ENCODE measurements at places on chromosomes 7 and 10.
A peak's percentile ranks its signal among the peaks of the same experiment; 100 is the strongest.

GRCh38 chr7:29043576-29043975, 85.4 kb upstream of the TRIL start:
- no peak for DNase-seq

GRCh38 chr10:80410122-80410521, 1.8 kb downstream of the PRXL2A start:
- DNase-seq = no peak

GRCh38 chr7:106100863-106101629, 11.1 kb downstream of the SYPL1 start:
- DNase-seq = no peak

DNA sequence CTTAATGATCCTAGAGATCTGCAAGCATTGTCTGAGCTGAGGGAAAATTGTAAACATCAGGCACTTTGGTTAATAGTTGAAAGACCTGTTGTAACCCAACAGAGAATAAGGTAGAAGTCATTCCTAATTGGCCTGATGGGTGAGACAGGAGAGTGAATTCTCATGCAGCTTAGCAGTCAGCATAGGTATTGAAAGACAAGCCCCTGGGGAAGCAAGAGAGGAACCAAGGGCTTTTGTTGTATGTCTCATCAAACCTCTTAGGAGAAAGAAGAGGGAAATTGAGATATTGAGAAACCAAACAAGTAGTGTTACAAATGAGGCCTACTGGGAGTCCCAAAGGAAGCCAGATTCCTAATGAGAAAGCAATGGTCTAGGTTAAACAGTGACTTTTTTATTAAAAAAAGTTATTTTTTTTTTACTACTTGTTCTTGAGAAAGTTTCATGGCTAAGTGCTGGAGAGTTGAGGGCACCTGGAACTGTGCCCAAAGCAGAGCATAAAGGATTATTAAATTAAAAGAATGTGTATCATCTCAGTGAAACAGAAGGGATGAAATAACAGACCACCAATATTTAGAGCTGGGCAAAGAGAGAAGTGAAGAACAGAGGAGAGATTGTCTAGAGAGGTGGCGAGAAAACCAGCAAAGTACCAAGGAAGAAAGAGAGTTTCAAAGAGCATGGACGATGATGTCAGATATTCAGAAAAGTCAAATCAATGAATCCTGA, 168.9 kb downstream of the CDK14 start:
- no peak for DNase-seq

DNA sequence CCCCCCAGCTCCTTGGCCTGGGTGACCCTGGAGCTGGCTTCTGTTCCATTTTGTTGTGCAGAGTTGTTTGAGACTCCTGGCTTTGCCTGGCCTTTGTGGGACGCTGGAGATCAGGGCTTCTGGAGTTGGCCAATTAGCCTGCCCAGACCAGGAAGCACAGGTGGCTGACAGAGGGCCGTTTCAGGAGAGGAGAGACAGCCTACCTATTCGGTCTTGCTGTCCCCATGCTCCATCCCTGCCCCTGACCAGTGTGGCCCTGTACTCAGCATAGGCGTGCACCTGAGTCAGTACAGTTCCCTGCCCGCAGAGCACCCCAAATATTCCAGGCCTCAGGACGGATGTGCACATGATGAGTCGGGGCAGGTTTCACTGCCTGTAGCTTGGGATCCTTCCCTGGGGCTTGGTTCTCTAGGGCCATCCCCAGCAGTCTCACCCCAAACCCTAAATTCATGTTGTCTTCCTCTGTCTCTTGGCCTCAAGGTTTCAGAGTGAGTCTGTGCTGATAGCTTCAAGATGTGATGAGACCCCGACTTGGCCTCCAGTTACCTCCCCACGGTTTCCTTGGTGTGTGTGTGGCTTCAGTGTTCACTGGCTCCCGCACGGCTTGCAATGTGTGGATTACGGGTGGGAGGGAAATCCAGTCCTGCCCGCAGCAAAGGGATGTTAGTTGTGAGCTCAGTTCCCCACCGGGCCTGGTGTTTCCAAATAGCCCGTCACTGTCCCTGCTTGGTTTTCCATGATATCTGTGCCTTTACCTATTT, 44.7 kb downstream of the HTRA1 start:
- DNase-seq = no peak

GRCh38 chr10:45180946-45181875, 134.2 kb downstream of the OR13A1 start:
- DNase-seq = no peak

- no peak for DNase-seq
Observed at GRCh38 chr10:6640433-6641040, 60.5 kb upstream of the PRKCQ start.

GRCh38 chr7:45294559-45294958, 137.0 kb downstream of the RAMP3 start:
- DNase-seq = no peak

DNA sequence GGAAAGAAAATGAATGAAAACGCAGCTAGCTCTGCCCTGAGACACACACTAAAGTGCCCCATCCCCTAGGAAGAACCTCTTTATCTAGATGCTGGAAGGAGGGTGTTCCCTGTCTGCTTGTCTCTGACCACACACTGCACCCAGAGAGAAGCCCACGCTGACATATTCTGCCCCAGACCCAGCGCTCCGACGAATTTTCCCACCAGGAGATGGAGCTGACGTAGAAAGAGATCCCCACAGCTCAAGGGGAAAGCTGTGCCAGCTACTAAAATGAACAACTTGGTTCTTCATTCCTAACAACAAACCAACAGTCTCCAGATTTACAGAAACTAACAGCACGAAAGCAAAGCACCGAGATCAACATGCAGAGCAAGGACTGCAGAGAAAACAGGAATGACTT, 73.3 kb downstream of the KIAA1549 start:
- no peak for DNase-seq

DNA sequence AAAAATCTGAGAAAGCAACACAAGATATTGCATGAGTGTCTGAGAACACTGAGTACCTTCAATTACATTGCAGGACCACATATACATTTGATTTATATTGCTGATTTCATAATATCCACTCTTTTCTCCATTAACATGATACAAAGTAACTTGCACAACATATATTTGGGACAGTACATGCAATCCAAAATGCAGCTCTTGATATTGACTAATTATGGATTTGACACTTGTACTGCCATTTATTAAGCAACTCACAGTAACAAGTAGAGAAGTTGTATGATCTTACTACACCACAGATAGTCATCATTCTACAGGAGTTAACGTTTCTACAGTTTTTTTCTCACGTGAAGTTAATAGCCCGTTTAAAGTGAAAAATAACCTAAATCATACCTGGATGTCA, 46.7 kb downstream of the USP6NL start:
- no peak for DNase-seq

- no peak for DNase-seq
Observed at GRCh38 chr7:102935450-102936115, 22.8 kb downstream of the LRRC17 start.

DNA sequence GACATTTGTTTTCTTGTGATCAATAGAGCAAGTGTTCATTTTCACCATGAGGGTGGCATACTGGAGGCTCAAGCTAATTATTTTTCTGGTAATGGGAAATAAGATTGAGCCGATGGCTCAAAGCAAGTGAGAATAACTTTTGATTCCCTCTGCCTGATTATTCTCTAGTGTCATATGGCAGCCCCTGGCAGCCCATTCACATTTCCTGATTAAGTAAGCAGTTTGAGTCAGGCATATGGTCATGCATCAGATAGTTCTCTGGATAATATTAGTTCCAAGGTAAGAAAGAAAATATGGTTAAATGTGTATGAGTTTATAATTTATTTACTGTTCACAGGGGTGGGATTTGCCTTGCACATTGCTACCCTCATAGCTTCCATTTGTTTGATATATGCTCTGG, 109.2 kb downstream of the DYNC1I1 start:
- DNase-seq = no peak

DNA sequence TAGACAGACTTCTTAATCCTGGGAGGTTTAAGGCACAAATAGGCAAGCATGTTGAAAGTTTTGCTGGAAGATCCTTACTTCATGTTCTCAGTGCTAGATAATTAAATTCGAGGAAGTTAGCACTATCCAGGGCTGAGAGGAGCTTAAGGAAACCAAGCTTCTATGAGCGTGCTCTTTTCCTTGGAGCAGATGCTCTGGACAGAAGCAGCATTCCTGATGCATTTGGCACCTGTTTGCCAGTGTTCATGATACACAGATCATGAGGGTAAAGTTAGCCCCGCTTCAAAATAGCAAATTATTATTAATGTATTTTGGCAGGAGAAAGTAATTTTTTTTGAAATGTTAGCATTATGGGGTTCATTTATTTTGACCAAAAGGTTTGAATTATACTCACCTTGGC, 9.4 kb downstream of the HDAC9 start:
- no peak for DNase-seq

GRCh38 chr10:34254596-34254995, 560.5 kb downstream of the PARD3 start:
- DNase-seq = peak; percentile 29

GRCh38 chr10:27525819-27526218, 21.7 kb downstream of the RAB18 start:
- DNase-seq = no peak

GRCh38 chr7:150432915-150433892, 17.2 kb upstream of the GIMAP8 start:
- DNase-seq = no peak

- DNase-seq = no peak
Observed at GRCh38 chr7:127995156-127995880, 35.9 kb downstream of the LRRC4 start.

GRCh38 chr7:70552141-70552540, 579.8 kb upstream of the GALNT17 start:
- no peak for DNase-seq

DNA sequence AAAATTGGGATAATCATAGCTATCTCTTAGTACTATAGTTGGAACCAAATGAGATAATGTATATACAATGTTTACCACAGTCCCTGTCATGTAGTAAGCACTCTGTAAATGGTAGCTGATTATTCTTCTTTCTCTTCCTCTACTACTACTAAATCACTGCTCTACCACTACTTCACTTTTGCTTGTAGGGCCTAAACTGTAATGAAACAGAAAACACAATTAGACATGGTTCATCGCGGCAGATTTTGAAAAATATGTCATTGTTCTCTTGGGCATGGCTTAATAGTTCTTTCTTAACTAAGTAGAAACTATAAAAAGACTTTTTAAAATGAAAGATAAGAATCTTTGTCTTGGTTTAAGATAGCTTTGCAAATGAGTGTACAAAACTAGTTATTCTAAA, 34.9 kb downstream of the R3HCC1L start:
- no peak for DNase-seq

GRCh38 chr10:117197189-117197588, at the start of gene KCNK18:
Gene KCNK18 (plus strand): TSS chr10:117197489. CDS start chr10:117197489, 0 bp downstream.
- DNase-seq = no peak

DNA sequence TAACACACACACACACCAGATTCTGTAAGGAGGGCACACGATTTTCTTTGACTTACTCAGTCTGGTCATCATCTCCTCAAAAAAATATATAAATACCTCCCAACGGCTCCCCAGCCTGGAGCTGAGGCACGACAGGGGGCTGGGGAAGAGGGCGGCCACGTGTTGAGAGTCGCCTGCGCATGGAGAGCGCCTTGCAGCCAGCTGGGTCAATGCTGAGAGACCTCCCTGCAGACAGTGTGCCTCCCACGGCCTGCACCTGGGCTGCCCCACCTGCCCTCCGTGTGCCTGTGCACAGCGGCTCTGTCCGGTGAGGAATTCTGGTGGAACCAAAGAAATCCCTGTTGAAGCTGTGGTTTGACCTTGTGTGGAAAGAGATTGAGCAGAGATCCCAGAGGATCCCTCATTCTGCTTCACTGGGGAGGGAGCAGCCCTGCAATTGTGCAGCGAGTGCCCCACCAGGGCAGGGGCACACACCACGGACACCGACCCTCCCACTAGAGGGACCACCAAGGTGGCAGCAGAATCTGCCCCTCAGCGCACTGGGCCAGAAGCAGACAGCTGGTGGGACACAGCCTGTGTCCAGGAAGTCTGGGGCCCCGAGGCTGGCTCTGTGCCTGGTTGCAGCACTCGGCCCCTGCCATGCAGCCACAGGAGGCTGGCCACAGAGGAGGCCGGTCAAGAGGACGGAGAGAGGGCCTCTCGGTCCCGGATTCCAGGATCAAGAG, 150.5 kb upstream of the PPP2R2D start:
- no peak for DNase-seq

DNA sequence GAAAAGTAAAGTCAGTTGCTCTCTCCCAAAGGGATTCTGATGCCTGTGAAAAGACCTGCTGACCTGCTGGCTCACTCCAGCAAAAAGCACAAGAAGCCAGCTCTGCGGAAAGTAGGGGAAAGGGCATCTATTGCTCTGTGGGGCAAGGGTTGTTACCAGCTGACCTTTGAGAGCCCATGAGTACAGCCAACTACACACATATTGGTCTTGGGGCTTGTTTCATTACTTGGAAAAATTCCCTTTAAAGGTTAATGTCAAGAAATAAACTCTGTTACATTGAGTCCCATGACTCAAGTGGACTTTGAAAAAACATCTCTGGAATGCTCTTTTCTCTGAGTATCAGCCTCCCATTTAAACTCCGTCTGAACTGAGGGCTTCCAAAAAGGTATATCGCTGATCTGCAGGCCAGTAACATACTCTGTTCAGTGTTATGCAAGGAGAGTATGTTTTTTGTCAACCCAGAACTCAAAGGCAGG, 53.2 kb downstream of the PANK1 start:
- DNase-seq = no peak

- DNase-seq = no peak
Observed at GRCh38 chr7:73909996-73910395, 49.0 kb downstream of the TMEM270 start.

DNA sequence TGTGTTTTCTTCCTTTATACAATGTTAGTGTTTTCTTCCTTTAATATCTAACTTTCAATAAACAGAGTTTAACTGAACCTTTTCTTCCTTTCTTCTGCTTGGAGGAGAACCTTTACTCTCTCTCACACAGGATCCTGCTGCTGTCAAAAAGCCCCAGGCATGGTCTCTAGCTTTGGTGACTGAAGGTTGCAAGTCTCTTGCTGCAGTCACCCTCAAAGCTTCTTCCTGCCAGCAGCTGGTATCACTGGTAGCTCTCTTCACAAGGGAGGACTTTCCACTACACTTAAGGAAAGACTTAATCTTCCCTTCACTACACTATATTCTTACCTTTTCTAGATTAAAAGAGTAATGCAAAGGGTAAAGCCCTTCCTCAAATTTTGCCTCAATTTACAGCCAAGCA, 153.4 kb downstream of the SGMS1 start:
- no peak for DNase-seq

GRCh38 chr7:22801912-22802311, 20.7 kb downstream of the TOMM7 start:
- no peak for DNase-seq

DNA sequence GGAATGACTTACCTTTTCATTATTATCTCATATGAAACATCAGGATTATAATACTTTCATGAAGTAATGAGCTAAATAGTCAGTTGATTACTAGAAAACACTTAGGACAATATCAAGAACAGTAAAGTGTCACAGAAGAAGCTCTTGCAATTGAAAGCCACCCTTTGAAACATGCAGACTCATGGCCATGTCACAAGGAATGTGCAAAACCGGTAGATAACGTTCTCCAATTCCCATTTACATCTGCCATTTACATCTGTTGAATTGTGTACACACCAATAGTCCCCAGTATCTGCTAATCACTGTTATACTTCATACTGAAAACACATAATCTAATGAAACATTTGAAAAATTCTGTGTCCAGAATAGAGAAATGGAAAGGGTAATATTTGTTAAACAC, 237.5 kb downstream of the CREB5 start:
- DNase-seq = no peak

- no peak for DNase-seq
Observed at GRCh38 chr10:77357185-77357584, 280.4 kb downstream of the KCNMA1 start.

- DNase-seq = no peak
Observed at GRCh38 chr7:96636979-96637378, 72.7 kb downstream of the SEM1 start.

- DNase-seq = no peak
Observed at GRCh38 chr7:103799298-103799697, 190.2 kb downstream of the RELN start.
